ENCODE measurements at places on chromosomes 3 and 15.

DNA sequence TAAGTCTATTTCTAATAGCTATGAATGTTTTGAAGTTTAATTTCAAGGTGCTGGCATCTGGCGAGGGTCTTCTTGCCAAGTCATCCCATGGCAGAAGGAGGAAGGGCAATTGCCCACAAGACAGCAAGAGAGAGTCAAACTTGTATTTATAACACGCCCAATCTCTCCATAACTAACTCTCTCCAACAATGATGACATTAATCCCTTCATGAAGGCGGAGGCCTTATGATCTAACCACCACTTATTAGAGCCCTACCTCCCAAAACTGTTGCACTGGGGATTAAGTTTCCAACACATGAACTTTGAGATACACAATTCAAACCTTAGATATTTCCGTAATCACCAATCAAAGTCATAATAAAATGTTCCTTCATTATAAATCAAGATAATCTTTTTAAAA lies 406.9 kb downstream of the CNTN6 start:
- DNase-seq, result no peak

DNA sequence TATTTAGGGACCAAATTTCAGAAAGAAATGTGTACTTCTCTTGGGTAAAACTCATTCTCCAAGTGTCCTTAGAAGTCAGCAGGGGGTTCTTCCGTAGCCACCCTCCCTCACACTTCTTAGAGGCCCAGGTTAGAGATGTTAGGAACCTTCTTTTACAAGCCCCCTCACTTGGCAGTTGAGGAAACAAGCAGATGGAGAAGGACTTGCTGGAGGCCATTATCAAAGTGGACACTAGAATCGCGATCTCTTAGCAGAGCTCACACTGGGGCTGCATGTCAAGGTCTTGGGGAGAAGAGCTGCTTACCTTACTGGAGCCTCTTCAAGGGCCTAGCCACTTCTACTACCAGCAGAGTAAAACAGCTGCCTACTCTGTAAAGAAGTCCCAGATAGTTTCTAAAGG lies 69.4 kb upstream of the POLG start:
- no peak for DNase-seq

- peak; percentile 55 for DNase-seq
Observed at GRCh38 chr3:87997298-87997697, 61.5 kb downstream of the CGGBP1 start.

- DNase-seq, result no peak
Observed at GRCh38 chr15:49747340-49747739, 126.5 kb downstream of the DTWD1 start.

- peak; percentile 32 for DNase-seq
Observed at GRCh38 chr3:170524073-170524472, 61.8 kb downstream of the SLC7A14 start.

GRCh38 chr15:63086947-63087346 lies 34.7 kb upstream of the LACTB start:
- DNase-seq, result no peak

GRCh38 chr15:79083154-79083553 lies 7.4 kb downstream of the RASGRF1 start:
- DNase-seq, result no peak

GRCh38 chr3:194396539-194396858 lies 2.6 kb downstream of the GP5 start:
- no peak for DNase-seq

DNA sequence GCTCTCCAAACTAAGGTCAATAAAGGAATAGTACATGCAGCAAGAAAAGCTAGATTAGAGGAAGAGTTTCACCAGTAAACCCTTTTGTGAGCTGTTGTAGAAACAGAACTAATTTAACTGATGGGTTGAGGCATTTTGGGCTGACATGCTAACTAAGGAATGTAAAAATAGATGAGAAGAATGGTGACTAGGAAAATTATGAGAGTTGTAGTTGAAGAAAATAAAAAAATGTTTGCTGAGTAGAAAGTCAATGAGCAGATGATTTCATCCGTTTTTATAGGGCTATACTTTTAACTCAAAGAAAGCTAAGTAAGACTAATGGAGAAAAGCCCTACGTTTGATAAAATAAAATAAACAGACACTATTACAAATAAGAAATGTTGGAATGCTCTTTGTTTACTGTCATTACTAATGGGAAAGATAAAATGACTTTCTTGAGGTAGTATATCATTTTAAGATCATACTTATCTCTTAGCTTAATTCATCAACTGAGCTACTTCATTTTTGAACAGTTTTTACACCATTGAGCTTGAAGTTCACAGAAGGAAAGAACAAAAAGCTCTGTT lies 209.4 kb upstream of the DPH6 start:
- no peak for DNase-seq

DNA sequence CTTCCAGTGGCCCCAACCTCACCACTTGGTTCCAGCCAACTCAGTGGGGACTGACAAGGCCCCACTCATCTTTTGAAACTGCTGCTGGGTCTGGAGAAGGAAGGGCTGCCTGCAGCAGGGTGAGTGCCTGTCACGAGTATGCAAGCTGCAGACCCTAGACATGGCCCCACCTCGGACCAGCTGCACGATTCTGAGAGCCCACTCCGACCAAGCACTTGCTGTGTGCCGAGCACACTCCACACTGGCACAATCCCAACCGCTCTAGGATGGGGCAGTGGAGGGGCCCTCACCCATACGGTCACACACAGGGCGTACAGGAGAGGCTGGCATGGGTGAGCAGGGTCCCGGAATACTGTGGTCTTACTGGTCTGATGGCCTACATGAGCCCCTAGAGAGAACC lies 8.0 kb upstream of the PLXND1 start:
- no peak for DNase-seq

GRCh38 chr3:13497386-13497785 lies 17.3 kb downstream of the HDAC11 start:
- DNase-seq, result no peak

- DNase-seq, result peak; percentile 28
Observed at GRCh38 chr3:65173841-65174240, 486.0 kb upstream of the ADAMTS9 start.

- peak; percentile 86 for DNase-seq
Observed at GRCh38 chr15:90402223-90402622, 14.2 kb downstream of the IQGAP1 start.

DNA sequence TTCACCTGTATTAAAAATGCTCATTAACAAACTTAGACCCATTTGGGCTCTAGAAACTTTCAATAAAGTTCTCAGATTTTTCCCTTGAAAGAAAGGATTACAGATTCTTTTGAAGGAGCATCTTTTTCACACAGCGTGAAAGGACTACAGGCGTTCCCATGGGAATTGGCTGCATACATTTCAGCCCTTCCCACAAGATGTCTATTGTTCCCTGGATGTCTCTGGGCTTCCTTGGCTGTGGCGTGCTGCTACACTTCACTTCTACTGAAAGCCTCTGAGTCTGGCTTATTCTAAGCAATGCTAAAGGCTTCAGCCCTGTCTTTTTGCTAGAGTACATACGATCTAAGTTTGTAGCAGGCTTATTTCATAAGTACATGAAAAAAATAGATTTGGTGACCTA lies 1.4 kb downstream of the VEPH1 start:
- DNase-seq, result no peak

DNA sequence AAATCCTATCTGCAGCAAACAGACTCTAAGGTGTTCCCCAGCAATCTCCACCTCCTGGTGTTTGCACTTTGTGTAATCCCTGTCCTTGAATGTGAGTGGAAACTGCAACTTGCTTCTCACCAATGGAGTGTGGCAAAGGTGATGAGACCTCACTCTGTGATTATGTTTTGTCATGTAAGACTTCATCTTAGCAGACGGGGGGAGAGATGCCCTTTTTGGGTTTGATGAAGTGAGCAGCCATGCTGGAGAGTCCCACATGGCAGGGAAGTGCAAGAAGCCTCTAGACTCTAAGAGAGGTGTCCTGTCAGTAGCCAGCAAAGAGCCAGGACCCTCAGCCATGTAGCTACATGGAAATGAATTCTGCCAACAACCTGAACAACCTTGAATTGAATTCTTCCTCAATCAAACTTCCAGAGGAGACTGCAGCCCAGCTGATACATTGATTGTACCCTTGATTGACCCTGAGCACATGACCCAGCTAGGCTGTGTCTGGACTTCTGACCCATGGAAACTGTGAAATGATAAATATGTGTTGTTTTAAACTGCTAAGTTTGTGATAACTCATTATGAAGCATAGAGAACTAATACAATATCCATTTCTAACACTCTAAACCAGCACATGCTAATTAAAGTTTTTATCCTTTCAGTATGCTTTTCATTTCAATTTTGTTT lies 71.4 kb upstream of the RASGRF1 start:
- DNase-seq, result no peak

GRCh38 chr15:78041946-78042345 lies 35.6 kb downstream of the TBC1D2B start:
- no peak for DNase-seq

GRCh38 chr15:93179700-93180102 lies 90.7 kb upstream of the RGMA start:
- DNase-seq, result no peak

GRCh38 chr3:33372218-33373081 lies 67.8 kb downstream of the UBP1 start:
- peak; percentile 72 for DNase-seq

DNA sequence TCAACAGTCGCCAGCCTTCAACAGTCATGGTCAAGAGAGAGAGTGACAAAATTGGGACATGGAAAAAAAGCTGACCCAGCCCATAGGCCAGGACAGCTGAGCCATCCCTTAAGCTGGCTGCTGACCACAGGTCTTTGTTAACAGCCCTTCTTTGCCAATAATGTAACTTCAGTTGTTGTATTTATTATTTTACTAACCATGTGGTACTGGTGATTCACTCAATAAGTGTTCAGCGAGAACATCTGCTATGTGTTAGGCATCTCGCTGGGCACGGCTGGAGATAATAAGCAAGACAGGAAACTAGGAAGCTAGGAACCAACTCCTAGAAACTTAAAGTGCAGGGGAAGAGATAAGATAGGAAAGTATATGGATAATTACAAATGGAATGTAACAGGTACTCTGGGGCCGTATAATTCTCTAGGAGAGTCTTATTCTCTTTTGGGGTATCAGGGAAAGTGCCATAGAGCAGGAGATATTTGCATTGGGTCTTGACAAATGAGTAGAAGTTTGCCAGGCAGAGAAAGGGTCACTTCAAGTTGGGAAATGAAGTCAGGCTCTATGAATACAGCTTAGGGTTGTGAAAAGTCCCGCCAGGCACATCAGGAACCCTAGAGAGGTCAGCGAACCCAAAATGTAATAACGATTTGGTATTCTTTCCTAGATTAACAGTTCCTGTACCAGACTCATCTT lies 84.0 kb upstream of the TRA2B start:
- DNase-seq, result peak; percentile 92

DNA sequence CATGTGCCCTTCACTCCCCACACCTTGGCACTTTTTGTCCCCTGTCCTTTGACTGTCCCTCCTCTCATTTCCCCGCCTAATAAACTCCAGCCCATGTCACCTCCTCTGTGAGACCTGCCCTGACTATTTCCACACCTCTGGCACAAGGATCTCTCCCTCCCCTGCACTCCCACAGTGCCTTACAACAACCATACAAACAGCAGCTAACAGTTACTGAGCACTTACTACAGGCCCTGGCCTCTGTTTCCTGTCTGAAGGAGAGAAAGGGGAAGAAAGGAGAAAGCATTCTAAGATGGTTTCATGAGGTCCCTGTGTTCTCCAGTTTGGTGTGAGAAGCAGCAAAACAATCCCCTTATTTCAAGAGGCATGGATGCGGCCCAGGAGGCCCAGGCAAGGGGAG lies 20.0 kb upstream of the TRH start:
- no peak for DNase-seq

DNA sequence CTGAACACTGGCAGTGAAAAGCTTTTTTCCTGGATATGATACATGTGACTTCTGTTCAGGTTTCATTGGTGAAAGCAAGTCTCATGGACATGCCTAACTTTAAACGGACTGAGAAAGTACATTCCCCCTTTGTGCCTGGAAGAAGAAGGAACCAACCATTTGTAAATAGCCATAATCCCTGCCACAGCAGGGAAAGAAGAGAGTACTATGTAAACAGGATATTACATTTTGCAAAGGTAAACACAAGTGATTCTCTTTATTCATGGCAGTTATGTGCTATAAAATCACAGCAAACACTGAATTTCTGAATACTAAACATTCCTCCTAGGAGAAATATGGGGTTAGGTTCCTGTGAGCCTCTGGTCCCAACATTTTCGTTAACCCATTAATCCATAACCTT lies 46.8 kb downstream of the PRICKLE2 start:
- no peak for DNase-seq

GRCh38 chr15:50144341-50145120 lies 25.5 kb upstream of the ATP8B4 start:
- DNase-seq, result no peak

DNA sequence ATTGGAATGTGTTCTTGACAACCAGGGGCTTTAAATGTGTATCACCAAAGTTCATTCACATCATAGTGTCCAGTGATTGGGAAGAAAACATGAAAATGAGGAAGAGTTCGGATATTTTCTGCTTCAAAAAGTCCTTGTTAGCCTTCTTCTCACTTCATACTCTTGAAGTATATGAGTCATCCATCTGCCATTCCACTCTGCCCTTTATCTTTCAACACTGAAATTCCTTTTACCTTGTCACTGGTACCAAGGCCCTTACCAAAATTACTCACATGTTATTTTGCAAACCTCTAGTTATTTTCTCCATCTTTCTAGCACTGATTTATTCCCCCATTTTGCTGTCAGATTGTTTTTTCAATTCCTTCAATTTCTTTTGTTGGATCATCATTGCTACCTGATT lies 32.5 kb downstream of the OR5H15 start:
- no peak for DNase-seq

- peak; percentile 62 for DNase-seq
Observed at GRCh38 chr3:10263646-10264363, 15.5 kb downstream of the TATDN2 start.

DNA sequence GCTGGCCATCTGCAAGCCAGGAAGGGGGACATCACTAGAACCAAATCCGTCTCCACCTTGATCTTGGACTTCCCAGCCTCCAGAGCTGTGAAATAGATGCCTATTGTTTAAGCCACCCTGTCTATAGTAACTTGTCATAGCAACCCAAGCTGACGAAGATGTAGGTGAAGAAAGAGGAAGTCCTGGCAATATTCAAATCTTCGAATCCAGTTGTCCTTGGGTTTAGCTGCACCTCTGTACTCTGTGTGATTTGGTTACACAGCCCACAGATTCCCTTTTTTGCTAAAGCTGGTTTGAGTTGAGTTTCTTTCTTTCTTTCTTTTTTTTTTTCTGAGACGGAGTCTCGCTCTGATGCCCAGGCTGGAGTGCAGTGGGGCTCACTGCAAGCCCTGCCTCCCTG lies 68.0 kb upstream of the XCR1 start:
- no peak for DNase-seq

DNA sequence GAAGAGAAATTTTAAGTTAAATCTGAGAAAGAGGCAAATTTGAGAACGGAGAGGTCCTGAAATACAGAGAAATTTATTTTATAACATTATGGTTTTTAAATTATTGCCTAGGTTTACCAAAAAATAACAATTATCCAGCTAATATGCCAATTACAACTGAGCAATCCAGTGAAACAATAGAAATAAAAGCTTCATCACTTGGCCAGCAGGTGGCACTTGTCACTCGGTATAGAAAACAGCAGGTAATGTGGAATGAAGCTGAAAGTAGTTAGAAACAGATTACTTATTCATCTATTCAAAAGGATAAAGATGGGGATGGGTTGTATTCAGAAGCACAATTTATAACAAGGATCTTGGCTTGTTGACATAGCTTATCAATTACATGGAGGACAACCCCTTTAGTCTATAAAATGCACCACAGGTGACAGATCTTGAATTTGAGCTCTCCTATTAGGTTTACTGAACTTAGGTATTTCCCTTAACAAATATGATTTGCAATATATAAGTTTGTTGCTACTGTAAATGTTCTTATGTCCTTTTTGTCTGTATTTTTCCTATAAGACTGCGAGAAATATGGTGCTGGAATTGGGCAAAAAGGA lies 70.1 kb upstream of the GUCA1C start:
- peak; percentile 64 for DNase-seq
